ENCODE measurements at places on chromosomes 5 and 9.

GRCh38 chr5:154234551-154234950 lies 44.0 kb downstream of the GALNT10 start:
- DNase-seq, result no peak

- DNase-seq, result no peak
These were observed 3.6 kb upstream of the POC5 start for GRCh38 chr5:75720882-75721281.

DNA sequence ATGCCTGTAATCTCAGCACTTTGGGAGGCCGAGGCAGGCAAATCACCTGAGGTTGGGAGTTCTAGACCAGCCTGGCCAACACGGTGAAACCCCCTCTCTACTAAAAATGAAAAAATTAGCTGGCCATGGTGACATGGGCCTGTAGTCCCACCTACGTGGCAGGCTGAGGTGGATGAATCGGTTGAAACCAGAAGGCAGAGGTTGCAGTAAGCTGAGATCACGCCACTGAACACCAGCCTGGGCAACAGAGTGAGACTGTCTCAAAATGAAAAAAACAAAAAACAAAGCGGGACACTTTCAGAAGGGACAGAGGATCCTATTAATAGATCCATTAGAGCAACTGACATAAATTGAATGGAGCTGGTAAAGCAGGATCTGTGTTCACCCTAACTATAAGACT lies 89.6 kb upstream of the SGCD start:
- no peak for DNase-seq

DNA sequence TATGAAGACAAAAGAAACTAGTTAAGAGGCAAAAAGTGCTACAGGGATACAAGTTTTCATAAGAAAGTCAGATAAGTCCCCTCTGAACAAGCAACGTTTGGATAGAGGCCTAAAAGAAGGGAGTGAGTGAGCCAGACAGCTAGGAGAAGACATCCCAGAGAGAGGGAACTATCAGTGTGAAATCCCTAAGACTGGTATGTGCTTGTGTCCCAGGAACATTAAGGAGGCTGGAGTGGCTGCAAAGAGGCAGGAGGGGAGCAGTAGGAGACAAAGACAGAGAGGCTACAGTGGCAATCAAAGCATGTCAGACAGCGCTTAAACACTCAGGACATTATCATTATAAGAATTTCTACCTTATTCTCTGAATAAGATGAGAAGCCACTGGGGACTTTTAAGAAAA lies 139.1 kb upstream of the STK32A start:
- DNase-seq, result no peak

GRCh38 chr5:158014372-158014771 lies 155.4 kb upstream of the CLINT1 start:
- no peak for DNase-seq

All from T1000 (cell line).